RWPE1 (cell line): ENCODE measurements at places on chromosomes 4 and X.
A peak's percentile ranks its signal among the peaks of the same experiment; 100 is the strongest.

DNA sequence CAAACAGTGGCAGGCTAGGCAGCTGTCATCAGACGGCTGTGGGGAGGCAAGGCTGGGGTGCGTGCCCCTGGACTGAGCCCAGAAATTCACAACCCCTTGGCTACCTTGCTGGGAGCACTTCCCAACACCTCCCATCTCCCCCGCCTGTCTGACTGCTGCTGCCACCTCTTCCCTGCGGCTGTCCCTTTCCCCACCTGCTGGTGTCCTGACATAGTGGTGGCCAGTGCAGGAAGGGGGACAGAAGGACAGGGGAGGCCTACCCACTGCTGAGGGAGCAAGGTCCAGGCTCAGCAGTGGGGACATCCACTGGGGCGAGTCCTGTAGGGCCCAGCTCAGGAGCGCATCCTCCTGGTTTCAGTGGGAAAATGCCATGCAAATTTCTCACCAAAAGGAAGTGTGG, 3.4 kb downstream of the ABCD1 start:
- no peak for DNase-seq

- peak; percentile 33 for DNase-seq
Observed at GRCh38 chr4:87985097-87985886, 9.8 kb downstream of the SPP1 start.

DNA sequence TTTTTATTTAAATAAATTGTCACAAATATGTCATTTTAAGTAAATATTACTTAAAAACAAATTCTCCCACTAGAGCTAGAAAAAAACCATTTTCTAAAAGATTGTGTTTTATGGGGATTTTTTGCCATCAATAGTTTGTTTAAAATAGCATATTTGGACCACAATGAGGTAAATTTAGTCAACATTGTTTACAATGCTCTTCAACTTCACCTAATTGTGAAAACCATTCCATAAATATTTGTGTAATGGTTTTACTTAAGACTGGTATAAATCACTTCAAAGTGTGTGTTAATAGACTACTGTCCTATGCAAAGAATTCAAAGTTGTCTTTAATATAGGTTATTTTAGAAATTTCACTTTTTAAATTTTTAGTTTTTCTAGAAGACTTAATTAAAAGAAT, 1004.2 kb downstream of the PCDH18 start:
- no peak for DNase-seq

GRCh38 chr4:99875071-99875470, 19.2 kb downstream of the LAMTOR3 start:
- no peak for DNase-seq

DNA sequence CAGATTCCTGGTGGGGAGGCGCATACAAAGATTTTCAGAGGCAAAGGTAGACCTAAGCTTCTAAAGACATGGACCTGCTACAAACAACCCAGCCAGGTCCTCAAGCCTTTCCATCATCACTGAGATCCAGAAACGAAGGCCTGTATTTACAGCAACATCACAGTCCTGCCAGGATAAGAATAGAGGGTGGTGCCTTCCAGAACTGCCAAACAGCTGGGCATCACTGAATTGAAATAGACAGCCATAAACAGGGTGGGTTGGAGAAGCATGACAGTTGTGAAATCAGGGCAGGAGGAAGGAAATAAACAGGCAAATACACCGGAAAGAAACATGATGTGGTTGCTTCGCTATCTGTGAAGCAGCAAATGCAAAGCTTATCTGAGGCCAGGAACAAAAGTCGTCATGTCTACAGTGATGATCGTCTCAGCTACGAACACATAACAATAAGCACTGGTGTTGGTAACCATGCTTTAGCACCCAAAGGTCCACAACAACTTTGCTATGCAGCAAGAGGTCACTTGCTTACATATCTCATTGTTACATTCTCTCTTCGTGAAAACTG, 6.7 kb upstream of the TMEM154 start:
- no peak for DNase-seq

- DNase-seq, result peak; percentile 83
Observed at GRCh38 chr4:119103263-119103662, 32.4 kb upstream of the MYOZ2 start.

- no peak for DNase-seq
Observed at GRCh38 chr4:156981262-156981769, 9.7 kb upstream of the PDGFC start.

DNA sequence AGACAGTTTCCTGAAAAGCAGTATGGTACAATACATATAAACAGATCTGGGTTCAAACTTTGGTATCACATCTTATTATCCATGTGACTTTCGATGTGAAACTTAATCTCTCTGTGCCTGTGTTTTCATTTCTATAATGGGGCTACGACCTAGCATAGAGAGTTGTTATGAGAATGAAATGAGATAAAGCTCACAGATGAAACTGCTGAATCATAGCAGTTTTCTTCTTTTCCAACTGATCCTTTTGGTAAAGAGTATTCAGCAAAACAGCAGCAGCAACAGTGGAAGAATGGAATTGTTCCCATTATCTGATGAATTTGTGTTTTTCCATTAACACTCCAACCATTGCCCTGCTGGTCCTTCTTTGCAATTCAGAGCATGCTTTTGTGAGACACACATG, 16.3 kb downstream of the AMBN start:
- no peak for DNase-seq

DNA sequence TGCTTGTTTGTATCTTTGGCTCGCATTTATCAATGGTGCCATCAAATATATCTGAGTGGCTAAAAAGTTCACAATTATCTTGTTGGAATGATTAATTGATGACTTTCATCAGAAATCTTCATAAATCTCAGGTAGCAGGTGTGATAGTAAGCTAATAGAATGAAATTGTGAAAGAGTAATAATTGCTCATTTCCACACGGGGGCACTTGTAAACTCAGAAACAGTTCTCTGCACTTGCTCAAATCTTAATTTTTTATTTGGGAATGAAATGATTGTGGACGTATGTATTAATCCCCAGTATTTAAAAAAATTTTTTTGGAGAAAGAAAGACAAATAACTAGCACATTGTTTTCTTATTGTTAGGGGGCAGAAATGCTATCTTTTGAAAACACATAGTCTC, 132.8 kb downstream of the DTHD1 start:
- DNase-seq, result peak; percentile 15

DNA sequence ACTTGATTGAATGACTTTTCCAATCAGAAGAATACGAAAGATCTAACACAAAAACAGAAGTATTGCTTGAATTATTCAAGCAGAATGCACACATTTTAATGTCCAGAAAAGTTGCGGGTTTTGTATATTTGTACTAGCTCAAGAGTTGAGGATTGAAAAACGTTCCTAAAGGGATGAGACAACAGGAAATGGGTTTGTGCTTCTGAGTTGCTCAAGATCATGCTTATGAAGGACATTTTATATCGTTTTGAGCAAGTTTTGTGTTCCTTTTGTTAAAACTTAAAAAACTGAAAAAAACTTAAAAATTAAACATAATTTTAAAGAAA, 353 bp upstream of the SMIM10 start:
- no peak for DNase-seq

DNA sequence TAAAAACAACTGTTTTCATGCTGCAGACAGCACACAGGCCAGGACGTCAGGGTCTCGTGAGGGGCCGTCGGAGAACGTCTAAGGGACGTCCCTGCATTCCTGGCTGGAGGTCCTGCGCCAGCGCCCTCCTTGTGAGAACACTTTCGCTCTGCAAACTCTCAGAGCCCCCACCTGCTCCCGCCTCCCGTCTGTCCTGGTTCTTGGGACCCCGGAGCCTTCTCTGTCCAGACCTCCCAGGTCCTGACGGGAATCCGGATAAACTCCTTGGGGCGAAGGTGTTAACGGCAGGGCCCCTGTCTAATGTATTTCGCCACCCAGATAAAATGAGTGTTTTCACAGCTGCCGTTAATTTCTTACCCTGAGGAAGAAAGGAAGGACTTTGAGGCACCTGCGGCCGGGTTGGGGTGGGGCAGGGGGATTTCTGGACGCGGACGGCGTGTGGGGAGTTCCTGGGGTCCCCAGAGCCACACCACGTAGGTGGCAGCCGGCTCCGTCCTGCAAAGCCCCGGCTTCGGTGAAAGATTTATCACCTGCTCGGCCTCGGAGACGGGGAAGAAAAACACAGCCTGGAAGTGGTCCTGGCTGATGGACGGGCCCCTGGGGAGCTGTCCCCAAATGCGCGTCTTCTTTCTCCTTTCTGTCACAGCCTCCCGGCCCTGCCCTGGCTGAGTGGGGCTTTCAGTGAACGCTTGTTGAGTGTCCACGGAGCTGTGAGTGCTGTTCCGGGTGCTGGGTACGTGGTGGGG, 35.1 kb upstream of the PPP2R3B start:
- no peak for DNase-seq

- DNase-seq, result no peak
Observed at GRCh38 chr4:5003372-5003857, 15.8 kb downstream of the CYTL1 start.

DNA sequence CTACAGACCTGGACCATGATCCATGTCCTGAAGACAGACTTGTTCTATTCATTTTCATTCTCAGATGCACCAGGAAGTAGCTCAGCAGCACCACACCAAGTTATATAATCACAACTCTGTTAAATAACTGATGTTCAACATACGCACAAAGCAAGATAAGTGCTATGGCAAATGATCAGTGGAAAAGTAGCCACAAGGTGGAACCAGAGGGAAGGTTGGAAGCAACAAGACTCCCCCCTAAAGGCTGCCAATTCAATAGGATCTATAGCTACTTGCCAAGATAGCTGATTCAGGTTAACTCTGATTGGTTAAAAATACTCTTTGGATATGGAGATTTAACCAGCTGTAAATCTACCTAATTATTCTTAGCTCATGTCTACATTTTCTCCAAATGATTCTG, 23.7 kb upstream of the FAM47B start:
- DNase-seq, result peak; percentile 10

DNA sequence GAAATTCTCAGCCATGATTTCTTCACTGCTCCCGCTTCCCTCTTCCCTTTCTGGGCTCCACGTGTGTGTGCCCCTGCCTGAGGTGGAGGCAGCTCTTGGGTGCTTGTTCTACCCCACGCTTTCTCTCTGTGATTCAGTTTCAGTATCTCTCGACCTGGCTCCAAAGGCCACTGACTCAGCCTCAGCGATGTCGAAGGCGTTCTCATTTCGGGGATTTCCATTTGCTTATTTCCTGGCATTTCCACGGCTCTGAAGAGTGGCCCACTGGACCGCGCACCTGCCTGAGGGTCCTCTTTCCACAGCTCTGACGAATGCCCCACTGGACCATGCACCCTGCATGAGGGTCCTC, 52.4 kb downstream of the GAK start:
- DNase-seq, result no peak

- no peak for DNase-seq
Observed at GRCh38 chrX:50097071-50097470, 103.7 kb downstream of the AKAP4 start.

DNA sequence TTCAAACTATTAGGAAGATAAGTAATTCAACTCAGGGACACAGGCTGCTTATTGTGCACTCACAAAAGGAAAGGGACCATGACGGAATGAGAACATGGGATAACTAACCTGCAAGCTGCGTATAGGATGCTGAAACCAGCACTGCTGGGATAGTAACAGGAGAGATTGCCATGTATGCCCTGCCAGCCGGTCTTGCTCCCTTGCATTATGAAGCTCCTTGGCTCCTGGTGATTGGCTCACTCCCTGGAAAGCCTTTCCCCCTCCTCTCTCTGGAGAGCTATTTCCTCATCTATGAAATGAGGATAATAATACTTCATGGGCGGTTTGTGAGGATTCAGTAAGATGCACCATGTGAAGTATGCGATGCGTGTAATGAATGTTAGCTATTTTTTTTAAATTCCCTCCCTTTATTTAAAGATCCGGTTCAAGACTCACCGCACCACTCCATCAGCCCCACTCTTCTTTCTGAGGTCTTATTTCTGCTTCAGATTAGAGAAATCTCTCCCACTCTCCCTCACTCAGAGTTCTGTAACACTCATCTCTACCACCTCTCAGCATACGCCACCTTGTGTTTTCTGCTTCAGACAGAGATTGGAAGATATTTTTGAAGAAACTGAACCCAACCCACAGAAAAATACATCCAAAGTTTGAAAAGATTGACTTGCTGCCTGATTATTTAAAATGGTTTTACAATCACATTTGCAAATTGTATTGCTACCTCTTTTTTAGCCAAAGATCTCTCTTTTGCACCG, 18.4 kb downstream of the MSMO1 start:
- no peak for DNase-seq

- no peak for DNase-seq
Observed at GRCh38 chr4:181822005-181822375, 421.2 kb upstream of the TENM3 start.

- DNase-seq, result peak; percentile 8
Observed at GRCh38 chrX:129577473-129577872, 37.4 kb downstream of the OCRL start.
